GM13976 (cell line): ENCODE measurements at places on chromosomes 3 and 15.

GRCh38 chr15:44222478-44222877 lies 27.4 kb upstream of the FRMD5 start:
- no peak for DNase-seq

GRCh38 chr15:68601206-68602197 lies 22.7 kb downstream of the CORO2B start:
- DNase-seq, result no peak

DNA sequence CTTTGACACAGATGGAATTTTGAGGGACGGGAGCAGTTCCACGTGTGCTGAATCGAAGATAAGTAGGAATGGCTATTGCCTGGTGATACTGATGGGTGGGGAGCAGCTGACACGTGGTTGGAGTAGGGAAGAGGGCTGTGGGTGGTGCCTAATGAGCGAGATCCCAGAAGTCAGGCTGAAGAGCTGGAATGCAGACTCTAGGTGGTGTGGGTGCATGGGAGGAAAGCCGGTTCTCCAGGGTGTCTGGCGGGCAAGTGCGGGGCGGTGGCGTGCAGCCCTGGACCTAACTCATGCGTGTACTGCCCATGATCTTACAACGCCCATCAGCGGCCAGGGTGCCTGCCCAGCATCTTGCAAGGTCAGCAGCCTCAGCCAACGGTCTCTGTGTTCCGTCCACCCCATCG lies 63.1 kb downstream of the ARNT2 start:
- no peak for DNase-seq

- no peak for DNase-seq
These were observed 103.9 kb downstream of the LSAMP start for GRCh38 chr3:116341381-116341780.

- no peak for DNase-seq
These were observed 14.0 kb upstream of the CCDC80 start for GRCh38 chr3:112654979-112655378.

- DNase-seq, result no peak
These were observed 433.4 kb upstream of the CFAP20DC start for GRCh38 chr3:59483191-59483590.

DNA sequence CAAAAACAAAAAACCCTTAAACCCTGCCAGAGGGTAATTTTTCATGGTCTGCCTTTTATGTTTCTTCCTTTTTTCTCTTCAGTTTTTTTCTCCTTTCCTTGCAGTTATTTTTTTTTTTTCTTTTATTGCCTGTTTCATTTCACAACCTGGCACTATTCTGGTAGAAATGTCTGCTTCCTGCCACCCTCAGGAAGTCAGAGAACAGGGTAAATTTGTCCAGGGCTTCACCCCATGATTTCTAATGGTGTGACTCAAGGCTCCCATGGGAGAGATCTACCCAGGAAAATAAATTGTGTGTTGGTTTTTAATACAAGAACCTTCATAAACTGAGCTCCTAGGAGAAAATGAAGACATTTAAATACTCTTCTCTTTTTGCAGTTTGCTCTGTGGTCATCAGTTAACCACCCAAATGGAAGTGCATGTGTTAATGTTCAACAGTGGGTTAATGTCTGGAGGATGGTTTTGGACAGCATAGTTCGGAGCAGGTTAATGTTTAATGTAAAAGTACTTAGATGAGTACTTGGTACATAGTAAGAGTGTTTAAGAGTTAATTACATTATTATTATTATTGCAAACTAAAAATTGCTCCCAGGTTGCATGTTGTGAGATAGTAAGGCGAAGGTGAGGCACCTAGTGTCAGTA lies 45.9 kb downstream of the CGNL1 start:
- DNase-seq, result no peak

- DNase-seq, result no peak
These were observed 101.5 kb downstream of the FBXL22 start for GRCh38 chr15:63698692-63699091.
